Thoracic aorta (tissue), 2 donors: ENCODE measurements at places on chromosomes 5 and 9.

DNA sequence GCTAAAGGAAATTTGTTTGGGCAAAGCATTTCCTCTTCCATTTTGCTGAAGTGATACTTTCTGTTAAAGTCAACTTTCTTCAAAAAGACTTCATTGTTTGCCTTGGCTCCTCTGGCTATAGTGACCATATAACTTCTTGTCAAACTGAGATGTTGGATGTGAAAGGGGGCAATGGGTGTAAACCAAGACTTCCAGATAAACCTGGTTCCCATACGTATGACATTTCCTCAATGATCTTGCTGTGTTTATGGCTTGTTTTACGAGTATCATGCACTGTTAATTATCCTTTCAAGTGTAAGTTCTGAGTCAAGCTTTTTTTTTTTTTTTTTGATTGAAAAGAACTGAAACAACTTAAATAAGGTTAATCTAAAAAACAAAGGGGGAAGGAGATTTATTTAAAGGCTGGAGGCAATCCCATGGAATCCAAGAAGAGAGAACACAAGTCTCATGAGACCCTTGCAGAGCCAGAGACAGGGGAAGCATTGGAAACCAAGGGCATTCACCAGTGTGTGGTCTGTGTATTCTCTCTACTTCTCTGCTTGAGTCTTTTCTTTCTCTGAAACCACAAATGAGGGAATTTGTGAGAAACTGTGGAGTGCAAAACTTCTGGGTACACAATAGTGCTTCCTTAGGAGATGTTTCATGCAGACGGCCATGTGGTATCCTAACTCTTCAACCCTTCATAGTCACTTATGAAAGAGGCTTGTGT is 335.3 kb downstream of the RAB3C start:
- peaks cover 15% of the 10 kb centered on the region for H3K4me1 ChIP-seq
- H3K27ac ChIP-seq = no peak overlapping the region
- no peak for DNase-seq
- no peaks in the 10 kb centered on the region for H3K36me3 ChIP-seq
- no peaks in the 10 kb centered on the region for H3K27me3 ChIP-seq

DNA sequence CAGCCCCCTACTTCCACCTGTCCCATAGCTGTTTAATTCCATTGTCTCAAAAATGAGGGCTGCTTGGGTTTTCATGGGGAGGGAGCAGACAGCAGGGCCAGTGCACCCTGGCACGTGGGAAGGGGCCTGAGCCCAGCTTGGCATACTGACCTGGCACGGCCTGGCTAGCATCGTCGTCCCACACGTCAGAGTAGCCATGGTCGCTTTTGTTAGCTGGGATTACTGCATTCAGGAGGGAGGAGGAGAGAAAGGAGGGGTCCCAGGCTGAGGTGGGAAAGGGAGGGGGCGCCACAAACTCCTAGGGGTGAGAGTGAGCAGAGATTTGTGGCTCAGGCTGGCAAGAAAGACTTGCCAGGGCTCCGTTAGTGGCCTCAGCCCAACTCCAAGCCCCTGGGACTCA is 21.1 kb upstream of the CYSTM1 start:
- H3K4me3 ChIP-seq = no peak overlapping the region
- no peaks in the 10 kb centered on the region for H3K27me3 ChIP-seq
- no peaks in the 10 kb centered on the region for H3K36me3 ChIP-seq
- no peak for DNase-seq

GRCh38 chr5:98635656-98636055 is 137.8 kb upstream of the RGMB start:
- DNase-seq = no peak
- H3K4me3 ChIP-seq = no peak overlapping the region
- no peak overlapping the region for H3K27ac ChIP-seq

DNA sequence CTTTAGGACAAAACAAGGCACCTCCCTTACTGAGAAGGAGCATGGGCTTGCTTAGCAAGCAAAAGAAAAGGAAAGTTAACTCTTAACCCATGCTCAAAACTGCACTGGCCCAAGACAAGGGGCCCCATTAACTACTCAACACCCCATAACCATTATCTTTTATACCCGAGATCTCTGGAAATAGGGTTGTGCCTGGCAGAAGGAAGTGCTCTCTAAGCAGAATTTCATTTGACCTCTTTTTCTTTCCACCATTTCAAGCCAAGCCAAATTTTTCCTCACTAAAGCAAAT is 167.2 kb downstream of the RASEF start:
- no peak for DNase-seq
- no peaks in the 10 kb centered on the region for H3K4me1 ChIP-seq
- H3K27ac ChIP-seq = no peak overlapping the region
- H3K4me3 ChIP-seq = no peak overlapping the region
- no peaks in the 10 kb centered on the region for H3K36me3 ChIP-seq
- H3K27me3 ChIP-seq = no peaks in the 10 kb centered on the region

GRCh38 chr5:54837981-54838380 is 147.4 kb downstream of the ESM1 start:
- H3K4me1 ChIP-seq = no peaks in the 10 kb centered on the region
- no peak for DNase-seq
- no peak overlapping the region for H3K27ac ChIP-seq
- H3K4me3 ChIP-seq = no peak overlapping the region
- no peaks in the 10 kb centered on the region for H3K36me3 ChIP-seq

DNA sequence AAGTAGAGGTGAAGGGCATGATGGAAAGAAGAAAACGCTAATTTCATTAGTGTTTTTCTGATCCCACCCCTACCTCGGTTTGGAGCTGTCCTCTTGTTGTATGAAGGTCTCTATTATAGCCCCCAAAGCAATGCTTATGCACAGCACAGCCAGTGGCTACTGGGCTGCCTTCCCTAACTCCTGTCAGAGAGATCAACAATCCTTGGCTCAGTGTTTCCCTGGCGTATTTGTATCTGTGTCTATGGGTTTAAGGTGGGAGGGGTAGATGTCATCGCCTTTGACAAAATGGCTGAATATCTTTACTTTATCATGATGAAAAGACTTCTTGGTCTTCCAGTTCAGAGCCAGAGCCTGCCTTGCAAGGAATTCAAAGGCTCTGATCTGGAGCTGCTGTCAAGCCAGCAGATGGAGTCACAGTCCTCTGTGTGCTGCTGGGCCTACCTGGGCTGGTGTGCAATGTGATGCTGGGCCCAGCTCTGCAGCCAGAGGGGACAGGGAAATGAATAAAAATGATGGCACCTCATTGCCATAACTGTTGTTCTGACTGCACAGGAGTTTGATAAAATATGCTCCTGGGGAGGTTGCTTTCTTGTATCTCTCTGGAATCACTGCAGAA is 20.1 kb upstream of the HSPA9 start:
- H3K27me3 ChIP-seq = no peaks in the 10 kb centered on the region
- DNase-seq = no peak
- no peak overlapping the region for H3K4me3 ChIP-seq
- no peaks in the 10 kb centered on the region for H3K36me3 ChIP-seq

GRCh38 chr5:75306746-75307145 is 30.3 kb upstream of the HMGCR start:
- DNase-seq = no peak
- no peaks in the 10 kb centered on the region for H3K36me3 ChIP-seq
- H3K27me3 ChIP-seq = no peaks in the 10 kb centered on the region
- H3K4me3 ChIP-seq = no peak overlapping the region
- no peaks in the 10 kb centered on the region for H3K4me1 ChIP-seq
- H3K27ac ChIP-seq = no peak overlapping the region

- DNase-seq = no peak
- no peaks in the 10 kb centered on the region for H3K36me3 ChIP-seq
- H3K4me3 ChIP-seq = no peak overlapping the region
- H3K27me3 ChIP-seq = no peaks in the 10 kb centered on the region
Observed at GRCh38 chr9:78848061-78848460, 551.1 kb downstream of the PSAT1 start.

DNA sequence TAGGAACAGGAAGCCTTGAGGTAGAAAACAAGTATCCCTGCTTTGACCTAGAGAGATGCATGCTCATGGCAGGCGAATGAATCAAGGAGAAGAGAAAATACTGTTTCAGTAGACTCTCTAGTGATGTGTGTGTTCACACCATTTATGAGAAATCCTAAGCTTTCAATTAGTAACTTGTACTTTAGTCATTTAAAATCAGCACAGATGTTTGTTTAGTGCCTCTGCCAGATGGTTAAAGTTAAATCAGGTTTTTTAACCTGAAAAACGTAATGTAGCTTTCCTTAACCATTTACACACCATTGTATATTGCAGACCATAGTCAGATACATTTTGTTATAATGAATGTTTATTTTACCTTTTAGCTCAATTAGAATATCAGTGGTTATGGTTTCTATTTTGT is 5.0 kb downstream of the TJP2 start:
- peaks cover 35% of the 10 kb centered on the region for H3K4me1 ChIP-seq
- no peaks in the 10 kb centered on the region for H3K27me3 ChIP-seq
- H3K36me3 ChIP-seq = no peaks in the 10 kb centered on the region
- H3K4me3 ChIP-seq = no peak overlapping the region

GRCh38 chr5:87340716-87341115 is 72.0 kb downstream of the CCNH start:
- peaks cover 10% of the 10 kb centered on the region for H3K4me1 ChIP-seq
- no peaks in the 10 kb centered on the region for H3K36me3 ChIP-seq
- no peak overlapping the region for H3K4me3 ChIP-seq
- no peak overlapping the region for H3K27ac ChIP-seq
- no peak for DNase-seq
- no peaks in the 10 kb centered on the region for H3K27me3 ChIP-seq

DNA sequence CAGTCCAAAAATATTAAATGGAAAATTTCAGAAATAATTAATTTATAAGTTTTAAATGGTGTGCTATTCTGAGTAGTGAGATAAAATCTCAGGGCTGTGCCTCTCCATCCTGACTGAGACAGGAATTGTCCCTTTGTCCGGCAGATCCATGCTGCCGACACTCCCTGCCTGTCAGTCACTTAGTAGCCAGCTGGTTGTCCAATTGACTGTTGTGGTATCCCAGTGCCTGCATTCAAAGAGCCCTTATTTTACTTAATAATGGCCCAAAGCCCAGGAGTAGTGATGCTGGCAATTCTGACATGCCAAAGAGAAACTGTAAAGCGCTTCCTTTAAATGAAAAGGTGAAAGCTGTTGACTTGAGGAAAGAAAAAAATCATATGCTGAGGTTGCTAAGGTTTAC is 157.5 kb downstream of the ENC1 start:
- H3K27me3 ChIP-seq = no peaks in the 10 kb centered on the region

GRCh38 chr9:2281031-2281802 is 266.1 kb downstream of the SMARCA2 start:
- DNase-seq = no peak
- no peak overlapping the region for H3K27ac ChIP-seq
- H3K4me3 ChIP-seq = no peak overlapping the region
- no peaks in the 10 kb centered on the region for H3K4me1 ChIP-seq
- no peaks in the 10 kb centered on the region for H3K36me3 ChIP-seq

- H3K36me3 ChIP-seq = no peaks in the 10 kb centered on the region
- no peak for DNase-seq
- no peak overlapping the region for H3K27ac ChIP-seq
- H3K4me3 ChIP-seq = no peak overlapping the region
Observed at GRCh38 chr5:23450187-23450586, 57.2 kb upstream of the PRDM9 start.
